ENCODE measurements at places on chromosomes 6 and 20.
A peak's percentile ranks its signal among the peaks of the same experiment; 100 is the strongest.

DNA sequence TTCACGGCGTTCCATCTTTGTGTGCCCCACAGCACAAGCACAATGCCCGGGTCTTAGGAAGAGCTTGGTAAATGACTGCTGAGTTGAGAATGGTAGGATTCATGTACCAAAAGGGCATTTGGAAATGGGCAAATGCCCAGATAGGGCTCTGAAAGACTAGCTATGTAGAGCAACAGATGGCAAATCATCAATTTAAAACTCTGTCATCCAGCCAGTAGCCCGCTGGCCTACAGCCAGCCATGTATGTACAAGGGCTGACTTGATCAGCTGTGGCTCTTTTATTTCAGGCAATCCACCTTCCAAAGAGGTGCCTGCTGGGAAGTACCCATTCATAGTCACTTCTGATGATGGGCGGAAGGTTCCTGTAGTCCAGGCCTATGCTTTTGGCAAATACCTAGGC, 35.1 kb downstream of the NT5E start:
- no peak for DNase-seq

DNA sequence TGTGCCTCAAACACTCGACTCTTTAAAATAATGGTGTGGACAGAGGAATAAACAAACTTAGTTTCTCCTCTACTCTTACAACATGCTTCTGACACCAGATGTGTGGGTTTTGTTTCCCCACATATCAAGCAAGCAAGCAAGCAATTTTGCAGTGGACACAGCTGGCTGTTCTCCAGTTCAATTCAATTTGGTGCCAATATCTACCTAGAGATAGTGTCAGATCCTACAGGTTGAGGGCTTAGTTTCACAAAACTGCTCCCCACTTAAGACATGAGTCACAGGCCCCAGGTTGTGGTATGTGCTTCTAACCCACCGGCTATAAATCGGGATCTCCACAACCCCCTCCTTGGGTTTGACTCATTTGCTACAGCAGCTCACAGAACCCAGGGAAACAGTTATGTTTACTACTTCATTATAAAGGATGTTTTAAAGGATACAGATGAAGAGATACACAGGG, 131.4 kb upstream of the TRAF3IP2 start:
- DNase-seq, result no peak

DNA sequence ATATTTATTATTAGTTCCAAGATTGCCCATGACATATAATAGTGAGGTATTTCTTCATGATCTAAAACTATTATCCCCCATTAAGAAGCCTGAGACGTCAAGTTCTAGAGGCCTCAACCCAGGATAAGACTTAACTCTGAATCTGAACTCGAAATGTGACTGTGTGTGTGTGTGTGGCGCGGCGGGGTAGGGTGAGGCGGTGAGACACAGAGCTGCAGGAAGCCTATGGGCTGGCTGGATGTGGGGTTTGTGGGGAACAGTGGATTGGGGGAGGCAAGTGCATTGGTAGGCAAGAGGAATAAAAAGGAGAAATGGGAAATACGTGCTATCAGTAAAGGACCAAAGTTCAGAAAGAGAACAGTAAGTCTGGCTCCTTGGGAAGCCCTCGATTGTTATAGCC, 66.5 kb upstream of the RNF146 start:
- no peak for DNase-seq

DNA sequence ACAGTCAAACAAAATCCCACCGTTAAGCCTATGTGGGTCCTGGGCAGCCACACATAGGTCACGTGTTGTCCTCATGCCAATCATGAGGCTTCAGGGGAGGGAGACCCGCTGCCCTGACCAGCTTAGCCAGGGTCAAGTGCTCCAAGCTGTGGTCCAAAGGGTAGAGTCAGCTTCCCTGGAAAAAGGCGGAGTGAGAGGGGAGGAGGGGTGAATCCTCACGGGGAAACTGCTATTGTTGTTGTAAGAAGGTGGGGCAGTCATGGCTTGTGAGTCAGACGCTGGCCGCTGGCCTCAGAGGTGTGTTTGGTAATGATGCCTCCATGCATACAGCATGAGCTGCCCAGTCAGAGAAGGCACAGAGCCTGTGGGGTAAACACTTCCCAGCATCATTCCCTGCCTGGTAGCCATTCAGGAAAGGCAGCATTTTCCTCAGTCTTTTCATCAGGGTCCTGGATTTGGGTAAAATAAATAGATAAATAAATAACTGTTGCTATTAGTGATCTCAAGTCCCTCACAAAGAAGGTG, 8.7 kb downstream of the CST3 start:
- DNase-seq, result peak; percentile 75

DNA sequence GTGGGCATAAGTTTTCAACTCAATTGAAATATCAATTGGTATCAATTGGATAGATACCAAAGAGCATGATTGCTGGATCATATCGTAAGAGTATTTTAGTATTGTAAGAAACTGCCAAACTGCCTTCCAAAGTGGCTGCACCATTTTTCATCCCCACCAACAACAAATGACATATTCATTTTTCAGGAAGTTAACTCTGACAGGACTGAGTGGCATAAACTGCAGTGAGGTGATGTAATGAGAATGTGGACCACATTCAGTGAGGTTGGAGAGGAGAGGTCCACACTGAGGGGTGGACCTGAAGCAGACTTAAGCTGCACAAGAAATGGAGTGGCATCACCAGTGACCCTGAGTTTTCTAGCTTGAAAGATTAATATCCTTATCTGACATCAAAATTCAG, 11.6 kb upstream of the CALHM6 start:
- DNase-seq, result no peak

- DNase-seq, result peak; percentile 31
Measured at GRCh38 chr6:109349419-109349987, 32.8 kb downstream of the CD164 start.

- no peak for DNase-seq
Measured at GRCh38 chr20:38075161-38075998, 41.8 kb downstream of the RPRD1B start.

GRCh38 chr6:89145091-89145955, 532 bp upstream of the PM20D2 start:
- DNase-seq, result no peak

GRCh38 chr6:142857233-142857761, 87.7 kb downstream of the HIVEP2 start:
- DNase-seq, result no peak

DNA sequence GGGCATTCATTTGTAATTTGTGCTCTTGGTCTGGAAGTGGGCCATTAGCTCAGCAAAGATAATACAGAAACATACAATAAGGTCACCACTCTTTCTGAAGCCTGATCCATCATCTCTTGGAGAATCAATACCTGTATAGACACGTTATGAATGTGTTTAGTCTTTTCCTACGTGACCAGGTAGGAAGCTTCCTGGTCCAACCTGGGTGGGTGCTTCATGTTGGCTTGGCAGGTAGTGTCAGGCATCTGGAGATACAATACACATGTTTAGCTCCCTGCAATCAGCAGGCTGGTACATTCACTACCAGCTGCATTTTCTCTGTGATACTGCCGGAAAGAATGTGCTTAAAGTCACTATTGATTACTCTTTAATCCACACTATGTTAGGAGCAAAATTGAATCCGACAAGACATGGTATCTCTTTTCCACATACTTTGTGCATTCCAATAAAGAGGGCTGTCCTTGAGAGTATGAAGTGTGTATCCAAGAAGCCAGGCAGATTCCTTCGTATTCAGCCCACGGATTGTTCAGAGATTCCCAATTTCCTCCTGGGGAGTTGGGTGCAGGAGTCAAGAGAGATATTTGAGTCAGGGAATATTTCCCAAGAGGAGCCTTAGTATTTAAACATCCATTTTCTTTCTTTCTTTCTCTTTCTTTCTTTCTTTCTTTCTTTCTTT, 49.9 kb upstream of the RANBP9 start:
- no peak for DNase-seq

- no peak for DNase-seq
Measured at GRCh38 chr20:35878113-35878625, 76.1 kb downstream of the SCAND1 start.

- no peak for DNase-seq
Measured at GRCh38 chr6:138038142-138038870, 68.9 kb downstream of the PERP start.

DNA sequence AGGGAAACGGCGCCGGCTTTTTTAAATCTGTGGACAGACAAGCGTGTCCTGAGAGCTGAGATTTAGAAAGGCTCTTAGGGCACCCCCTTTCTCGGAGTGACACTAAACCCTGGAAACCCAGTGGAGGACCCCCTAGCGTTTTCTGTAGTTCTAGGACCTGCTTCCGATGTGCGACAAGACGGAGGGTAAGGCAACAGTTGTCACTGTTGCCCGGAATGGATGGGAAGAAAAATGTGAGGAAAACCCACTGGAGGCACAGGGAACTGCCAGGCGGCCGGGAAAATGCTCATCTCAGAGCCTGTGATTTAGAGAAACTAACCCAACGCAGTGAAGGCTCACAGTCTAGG, 551 bp upstream of the ATP5F1E start:
- no peak for DNase-seq

Measured in left cardiac atrium (tissue), 4 donors.